Osteoblast (primary cell): ENCODE measurements at places on chromosomes 6 and 20. TPM values are rescaled to one million over a fixed set of nuclear protein-coding genes. Genes with fewer than 3 reads are reported as not detected.

Gene SMOC2
- 0.36 and 10.6 TPM in 2 replicates for total RNA-seq

Gene SLC4A11
- under 0.01 TPM in 2 replicates for total RNA-seq

Gene EIF6
- 109 and 121 TPM in 2 replicates for total RNA-seq

Gene TMEM239
- under 0.01 TPM in 1 of 2 replicates, not detected in the other for total RNA-seq

Gene MPC1
- total RNA-seq: 23.5 and 29.5 TPM in 2 replicates
